ENCODE measurements at places on chromosomes 2 and 18.

- DNase-seq, result no peak
These were observed 12.3 kb upstream of the SEMA4C start for GRCh38 chr2:96882230-96882629.

DNA sequence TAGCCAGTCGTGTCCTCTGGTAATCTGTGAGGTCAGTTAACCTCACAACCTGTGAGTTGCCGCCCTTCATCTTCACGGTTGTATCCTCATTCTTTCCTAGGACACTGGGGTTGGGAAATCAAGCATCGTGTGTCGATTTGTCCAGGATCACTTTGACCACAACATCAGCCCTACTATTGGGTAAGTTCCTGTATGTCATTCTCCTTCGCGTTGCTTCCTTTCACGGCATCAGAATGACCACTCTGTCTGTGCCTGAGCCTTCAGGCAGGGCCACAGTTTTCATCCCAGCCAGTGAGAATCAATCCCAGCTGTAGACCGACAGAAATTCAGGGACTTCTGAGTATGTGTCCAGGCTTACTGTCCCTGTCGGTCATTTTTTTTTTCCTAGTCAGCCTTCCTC, 67.1 kb downstream of the RAB31 start:
- no peak for DNase-seq

DNA sequence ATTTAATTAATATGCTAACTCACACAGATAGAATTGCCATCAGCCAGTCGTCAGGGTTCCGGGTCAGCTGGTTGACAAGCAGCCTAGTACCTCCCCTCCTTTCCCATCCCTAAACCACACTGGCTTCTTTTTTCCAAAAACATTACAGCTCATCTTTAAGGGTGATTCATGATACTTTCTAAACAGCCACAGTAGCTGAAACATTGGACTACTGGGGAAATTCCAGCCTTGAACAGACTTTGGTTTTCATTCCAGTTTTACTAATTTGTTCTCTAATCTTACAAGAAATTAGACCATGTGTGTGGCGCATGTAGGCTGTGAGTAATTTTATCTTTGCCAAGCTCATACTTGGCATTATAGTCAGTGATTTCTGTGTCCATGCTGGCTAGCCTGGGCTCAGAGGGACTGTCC, 110.8 kb downstream of the FMNL2 start:
- no peak for DNase-seq

- no peak for DNase-seq
These were observed 228.3 kb downstream of the PTGR3 start for GRCh38 chr18:74980669-74981068.

DNA sequence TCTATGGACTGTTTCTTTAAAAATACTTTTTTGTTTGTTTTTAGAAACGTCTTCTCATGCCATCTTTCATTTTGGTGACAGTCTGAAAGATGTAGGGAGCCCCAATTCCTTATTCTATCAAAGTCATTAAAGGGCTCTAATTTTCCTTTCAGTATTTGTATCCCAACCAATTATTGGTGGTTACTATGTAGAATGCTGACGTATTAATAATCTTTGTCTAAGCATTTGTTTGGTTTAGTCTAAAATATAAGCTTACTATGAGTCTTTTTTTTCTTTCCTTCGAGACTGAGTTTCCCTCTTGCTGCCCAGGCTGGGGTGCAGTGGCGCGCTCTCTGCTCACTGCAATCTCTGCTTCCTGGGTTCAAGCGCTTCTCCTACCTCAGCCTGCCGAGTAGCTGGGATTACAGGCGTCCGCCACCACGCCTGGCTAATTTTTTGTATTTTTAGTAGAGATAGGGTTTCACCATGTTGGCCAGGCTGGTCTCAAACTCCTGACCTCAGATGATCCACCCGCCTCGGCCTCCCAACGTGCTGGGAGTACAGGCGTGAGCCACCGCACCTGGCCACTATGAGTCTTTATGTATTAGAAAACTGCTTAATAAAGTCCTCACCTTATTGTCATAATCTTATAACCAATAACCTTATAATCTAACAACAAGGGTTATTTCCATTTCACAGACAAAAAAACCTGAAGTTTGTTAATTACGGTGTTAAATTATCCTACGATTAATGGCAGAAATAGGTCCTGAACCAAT, 849 bp upstream of the VRK2 start:
- no peak for DNase-seq

DNA sequence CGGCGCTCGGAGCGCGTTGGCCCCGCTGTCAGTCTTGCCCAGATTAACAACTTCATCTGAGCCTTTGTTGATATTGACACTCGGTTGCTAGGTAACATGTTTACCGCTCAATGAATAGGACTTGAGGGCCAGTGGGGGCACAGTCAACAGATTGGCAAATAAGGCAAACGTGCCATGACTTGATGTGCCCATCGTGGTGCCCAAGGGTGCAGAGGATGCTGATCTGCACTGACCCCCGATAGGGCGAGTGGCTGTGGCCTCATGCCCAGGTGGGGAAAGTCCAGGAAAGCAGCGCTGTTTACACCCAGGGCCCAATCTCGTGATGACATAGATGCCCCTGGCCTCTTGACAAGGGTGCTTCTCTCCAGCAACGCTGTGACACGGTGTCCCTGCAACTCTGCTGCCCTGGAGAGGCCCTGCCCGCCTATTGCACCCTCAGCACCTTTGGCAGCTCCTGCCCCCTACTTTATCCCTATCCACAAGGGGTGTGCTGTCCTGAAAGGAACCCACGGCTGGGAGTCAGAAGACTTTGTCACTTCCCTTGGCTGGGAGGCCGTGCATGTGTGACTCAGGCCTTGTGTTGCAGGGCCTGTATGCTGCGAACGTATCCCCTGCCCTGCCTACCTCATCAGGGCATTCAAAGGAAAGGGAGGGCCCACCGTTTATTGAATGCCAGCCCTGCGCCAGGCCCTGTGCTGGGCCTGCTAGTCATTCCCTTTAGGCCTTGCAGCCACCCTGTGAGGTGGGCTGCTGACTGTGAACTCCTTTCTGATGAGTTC, 158.0 kb downstream of the INHBB start:
- no peak for DNase-seq

- DNase-seq, result no peak
These were observed 93.0 kb upstream of the FIGN start for GRCh38 chr2:163828771-163829170.

DNA sequence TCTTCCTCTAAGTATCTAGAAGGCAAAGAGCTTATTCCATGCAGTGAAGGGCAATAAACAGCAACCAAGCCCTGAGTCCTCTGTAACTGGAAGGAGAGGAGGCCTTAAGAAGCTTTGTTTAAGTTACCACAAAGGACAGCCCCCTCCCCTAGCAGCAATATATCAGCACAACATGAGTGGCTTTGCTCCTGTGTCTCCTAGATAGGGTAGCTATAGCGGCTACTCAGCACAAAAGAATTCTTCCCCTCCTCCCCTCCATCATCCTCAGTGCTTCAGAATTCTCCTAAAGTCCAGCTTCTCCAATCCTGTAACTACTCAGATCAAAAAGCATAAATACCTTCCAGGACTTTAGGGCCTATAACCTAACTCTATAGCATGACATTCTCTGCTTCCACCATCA, 16.5 kb downstream of the SUMO1 start:
- no peak for DNase-seq

DNA sequence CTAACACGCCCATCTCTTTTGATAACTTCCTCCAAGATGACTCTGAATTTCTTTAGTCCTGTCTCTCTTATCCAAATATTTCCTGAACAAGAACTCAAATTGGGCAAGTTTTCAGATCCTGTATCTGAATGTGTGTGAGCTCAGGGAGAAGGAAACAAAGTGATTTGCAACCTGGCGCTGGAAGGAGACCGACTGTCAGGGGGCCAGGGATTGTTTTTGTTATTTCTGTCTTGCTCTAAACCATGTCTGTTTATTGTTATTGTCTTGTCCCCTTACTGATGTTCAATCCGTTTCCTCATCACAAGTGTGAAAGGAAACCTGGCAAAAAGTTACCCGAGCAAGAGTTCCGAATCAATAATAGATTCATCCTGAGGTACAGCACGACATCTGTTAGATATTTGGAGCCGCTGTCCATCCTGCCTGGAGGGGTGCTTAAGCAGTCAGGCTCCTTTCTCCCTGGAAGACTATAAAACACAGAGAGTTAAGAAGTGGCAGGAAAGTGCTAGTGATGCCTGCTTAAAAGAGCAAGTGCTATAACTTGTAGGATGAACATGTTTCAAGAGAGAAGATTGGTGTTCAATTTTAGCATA, 132.5 kb upstream of the OSR1 start:
- no peak for DNase-seq

- DNase-seq, result no peak
These were observed 130.1 kb downstream of the OLA1 start for GRCh38 chr2:174117951-174118930.

DNA sequence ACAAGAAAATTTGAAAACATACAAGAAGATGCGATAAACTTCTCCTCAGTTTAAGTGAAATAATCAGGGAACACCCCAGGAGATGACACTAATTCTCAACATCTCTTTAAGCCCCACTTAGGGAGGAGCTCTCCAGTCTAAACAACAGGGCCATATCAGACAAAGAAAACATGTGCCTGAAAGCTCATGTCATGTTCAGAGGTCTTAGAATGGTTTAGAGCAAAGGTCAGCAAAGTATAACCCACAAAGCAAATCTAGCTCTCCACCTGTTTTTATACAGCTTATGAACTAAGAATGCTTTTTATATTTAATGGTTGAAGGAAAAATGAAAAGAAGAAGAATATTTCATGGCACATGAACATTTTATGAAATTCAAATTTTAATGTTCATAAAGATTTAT, 155.6 kb upstream of the NOL4 start:
- no peak for DNase-seq

DNA sequence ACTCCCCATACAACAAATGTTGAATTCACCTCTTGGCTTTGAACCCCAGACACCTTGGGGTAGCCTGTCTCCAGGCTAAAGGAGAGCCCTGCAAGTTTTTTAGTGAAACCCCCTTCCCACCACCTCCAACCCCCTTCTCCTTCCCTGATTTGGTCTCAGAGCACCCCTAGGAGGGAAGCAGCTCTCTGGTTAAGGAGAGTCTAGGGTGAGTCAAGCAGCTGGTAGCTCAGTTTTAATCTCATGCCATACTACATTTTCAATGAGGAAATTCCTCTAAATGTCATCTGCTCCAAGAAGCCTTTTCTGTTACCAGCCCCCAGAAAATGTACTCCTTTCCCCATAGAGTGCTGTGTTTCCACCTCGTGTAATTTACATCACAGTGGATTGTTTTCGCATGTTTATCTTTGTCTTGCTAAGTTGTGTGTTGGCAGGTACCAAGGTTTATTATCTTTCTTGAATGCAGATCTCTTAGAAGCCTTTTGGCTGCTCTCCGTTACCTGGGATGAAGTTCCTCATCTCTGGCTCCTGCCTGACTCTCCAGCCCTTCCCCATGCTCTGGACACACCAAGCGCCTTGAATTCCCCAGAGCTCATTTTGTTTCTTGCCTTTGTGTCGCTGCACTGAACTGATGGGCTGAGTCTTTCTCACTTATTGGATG, 82.2 kb downstream of the ASAP2 start:
- no peak for DNase-seq

- no peak for DNase-seq
These were observed 11.2 kb downstream of the ANKAR start for GRCh38 chr2:189685540-189686229.

GRCh38 chr2:109277406-109277805, 148.4 kb downstream of the SH3RF3 start:
- no peak for DNase-seq

DNA sequence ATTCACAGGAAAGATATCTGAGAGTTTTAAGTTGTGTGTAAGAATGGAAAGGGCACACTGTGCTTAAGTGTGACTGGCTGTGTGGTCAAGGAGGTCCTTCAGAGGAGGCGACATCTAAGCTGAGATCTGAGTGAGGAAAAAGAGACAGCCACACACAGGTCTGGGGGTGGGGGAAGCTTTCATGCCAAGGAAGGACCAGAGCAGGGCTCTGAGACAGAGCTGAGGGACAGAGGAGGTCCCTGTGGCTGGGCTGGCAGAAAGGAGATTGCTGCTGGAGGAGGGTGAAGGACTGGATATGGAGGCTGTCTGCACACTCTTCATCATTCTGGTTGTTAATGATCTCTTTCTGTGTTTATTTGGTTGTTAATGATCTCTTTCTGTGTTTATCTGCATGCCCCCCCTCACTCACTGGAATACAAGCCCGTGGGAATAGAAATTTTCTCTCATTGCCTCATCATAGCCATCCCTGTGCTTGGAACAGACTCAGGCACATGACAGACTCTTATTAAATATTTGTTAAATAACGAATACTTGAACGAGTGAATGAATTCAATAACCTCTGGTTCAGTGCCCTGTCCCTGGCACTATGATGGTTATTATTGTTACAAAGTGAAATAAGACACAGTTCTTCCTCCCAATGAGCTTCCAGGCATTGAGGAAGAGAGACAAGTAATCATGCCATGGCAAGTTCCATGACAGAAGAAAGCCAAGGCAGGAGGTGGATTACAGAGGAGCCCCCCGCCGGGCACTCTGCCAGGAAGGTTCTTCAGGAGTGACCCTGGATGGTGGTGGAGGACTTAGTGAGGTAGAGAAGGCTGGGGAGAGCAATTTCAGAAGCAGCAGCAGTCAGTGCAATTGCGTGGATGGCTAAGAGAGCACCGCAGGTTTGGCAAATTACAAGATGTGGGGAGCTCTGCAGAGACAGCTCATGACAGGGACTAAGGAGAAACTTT, 399.4 kb upstream of the HS6ST1 start:
- no peak for DNase-seq

DNA sequence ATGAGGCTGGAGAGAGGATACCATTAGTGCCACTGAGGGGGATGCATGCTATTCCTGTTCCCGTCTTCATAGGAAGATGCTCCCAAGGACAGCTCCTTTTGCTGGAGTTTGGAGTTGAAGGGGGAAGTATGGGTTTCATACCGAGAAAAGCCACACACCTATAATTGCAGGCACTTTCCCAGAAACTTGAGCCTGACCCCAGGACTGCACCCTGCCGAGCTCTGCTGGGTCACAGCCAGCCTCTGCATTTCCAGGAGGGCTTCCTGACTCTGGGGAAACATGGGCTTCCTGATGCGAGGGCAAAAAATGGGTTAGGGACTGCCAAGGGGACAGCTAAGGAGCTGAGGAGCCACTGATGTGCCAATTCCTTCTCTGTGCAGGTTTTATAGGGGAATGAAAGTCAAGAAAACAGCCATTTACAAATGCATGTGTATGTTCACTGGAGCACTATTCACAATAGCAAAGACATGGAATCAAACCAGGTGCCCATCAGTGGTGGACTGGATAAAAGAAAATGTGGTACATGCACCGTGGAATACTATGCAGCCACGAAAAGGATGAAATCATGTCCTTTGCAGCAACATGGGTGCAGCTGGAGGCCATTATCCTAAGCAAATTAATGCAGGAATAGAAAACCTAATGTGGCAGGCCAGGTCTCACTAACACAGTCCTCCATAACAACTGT, 104.5 kb downstream of the ACAA2 start:
- no peak for DNase-seq
